Left ventricle myocardium inferior (tissue), 1 donor: ENCODE measurements at places on chromosomes 6 and 20.

DNA sequence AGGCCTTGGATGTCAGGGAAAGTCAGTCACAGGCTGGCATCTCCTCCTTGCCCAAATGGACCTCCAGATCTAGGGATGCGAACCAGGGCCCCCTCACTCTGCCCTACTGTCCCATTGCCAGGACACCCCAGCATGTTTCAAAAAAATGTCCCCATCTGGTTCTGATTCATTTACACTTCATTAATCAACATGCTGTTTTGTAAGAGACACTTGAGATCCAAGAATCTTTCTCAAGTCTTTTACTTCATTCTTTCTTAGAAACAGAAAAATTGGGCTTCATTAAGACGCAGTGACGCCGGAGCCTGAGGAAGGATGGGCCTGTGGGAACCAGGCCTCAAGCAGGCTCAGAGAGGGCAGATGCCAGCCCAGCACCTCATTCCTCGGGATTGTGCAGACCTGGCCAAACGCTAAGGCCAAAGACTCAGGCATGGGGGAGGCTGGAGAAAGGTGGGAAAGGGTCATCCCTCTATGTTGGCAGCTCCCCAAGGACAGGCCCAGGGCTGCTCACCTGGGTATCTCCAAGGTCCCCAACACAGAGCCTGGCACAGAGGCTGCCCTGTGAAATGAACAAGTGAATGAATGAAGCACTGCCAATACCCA, 3.8 kb downstream of the RSPO4 start:
- DNase-seq, result no peak

DNA sequence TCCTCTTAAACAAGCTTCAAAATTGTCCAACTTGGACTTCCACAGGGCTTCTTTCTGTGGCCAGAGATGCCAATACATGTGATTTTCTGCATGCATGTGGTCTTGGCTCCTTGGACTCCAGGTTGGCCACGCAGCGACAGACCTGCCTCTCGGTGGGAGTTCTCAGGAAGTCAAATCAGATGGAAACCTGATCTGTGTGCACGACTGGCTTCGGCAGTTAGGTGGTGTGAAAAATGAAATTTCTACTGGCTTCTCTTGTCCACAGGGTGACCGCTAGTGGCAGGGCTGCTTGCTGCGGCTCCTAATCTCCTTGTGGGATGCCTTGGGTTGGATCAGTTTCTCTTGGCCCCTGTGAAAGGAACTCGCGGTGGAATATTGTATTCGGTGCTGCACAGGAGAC, 57.3 kb downstream of the PHACTR3 start:
- DNase-seq, result no peak

- no peak for DNase-seq
Observed at GRCh38 chr6:27547157-27548075, 74.5 kb upstream of the ZNF184 start.

DNA sequence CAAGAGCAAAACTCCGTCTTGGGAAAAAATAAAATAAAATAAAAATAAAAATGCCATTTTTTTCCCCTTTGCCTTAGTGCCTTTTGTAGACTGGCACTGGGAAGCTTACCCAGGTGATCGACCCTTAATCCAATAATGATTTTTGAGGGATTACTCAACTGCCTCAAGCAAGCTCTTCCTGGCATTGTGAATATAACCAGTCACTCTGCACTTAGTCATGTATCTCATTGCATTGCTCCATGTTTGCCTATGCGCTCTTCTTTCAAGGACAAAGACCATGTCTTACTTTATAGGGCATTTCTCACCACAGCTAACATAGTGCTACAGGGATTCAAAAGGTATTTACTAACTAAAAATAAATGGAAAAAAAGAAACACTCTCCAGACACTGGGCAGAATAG, 13.0 kb downstream of the GFOD1 start:
- DNase-seq, result no peak

DNA sequence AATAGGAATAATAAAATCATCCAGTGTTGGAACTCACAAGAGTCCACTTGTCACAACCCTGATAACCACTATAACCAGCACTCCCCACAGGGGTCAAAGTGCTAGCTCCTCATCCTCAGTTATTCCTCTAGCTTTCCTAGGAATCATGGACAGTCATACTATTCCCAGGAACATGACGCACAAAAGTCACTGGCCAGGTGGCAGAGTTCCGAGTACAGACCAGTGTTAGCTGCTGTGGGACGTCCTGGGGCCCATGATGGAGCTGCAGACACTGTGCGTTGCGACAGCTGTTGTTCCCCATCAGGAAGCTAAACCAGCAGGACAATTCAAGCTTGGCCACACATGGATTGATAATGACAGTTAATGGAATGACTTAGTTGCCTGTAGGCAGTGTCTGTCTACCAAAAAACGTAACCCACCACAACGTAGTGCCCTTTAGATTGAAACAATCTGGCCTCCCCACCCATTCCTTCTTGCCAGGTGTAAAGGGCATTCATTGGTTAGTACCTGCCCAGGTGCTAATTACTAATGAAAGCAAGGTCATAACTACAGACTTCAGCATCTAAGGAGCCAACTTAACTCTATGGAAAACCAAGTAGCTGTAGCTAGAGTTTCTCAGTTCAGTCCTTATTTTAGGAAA, 17.4 kb downstream of the EZR start:
- peak; percentile 70 for DNase-seq

- DNase-seq, result no peak
Observed at GRCh38 chr20:58818586-58819285, 32.0 kb downstream of the GNAS-AS1 start.

DNA sequence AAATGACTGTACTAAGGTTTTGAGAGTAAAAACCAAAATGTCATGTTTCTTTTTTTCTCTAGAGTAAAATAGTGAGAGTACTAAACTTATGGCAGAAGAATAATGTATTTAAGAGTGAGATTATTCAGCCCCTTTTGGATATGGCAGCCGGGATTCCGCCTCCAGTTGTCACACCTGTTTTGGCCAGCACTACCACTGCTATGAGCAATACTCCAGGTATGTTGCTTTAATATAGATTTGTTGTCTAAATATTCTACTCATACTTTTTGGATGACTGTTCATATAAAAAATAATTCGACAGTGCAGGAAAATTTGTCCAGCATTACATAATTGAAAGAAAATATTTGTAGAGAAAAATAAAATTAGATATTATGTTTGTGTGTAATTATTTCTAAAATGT, 59.5 kb downstream of the SCAF8 start:
- no peak for DNase-seq

- peak; percentile 91 for DNase-seq
Observed at GRCh38 chr6:33672808-33673207, 38.7 kb downstream of the UQCC2 start.

DNA sequence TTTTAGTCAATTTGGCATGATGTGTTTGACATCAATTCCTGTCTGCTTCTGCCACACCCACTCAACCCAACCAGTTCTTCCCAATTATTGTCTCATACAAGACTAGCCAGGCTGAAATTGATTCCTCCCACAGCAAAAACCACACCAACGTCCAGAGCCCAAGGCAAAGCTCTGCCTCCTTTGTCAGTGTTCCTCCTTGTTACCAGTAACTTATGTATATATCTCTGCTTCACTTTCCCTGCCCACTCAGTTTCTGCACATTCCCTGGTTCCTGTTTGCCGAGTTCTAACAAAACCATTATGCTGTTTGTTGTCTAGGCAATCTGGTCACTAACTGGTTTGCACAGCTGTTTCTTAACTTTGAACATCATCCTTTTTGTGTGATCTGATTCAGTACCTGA, 547.9 kb upstream of the PTCHD4 start:
- DNase-seq, result no peak

DNA sequence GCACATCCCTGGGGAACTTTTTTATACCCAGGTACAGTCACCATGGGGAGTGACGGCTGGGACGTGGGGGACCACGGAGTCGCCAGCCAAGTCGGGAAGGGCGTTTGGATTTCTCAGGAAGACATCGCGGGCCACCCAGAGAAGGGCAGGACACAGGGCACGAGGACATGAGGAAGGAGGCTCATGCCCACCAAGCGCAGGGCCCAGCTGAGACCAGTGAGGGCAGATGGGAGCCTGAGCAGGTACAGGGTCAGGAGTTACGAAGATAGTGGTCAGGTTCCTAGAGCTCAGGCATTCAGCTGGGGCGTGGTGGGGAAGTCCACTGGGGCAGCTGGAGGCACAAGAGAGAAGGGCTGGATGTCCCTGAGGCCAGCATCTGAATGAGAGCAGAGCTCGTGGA, 74.6 kb downstream of the ZNF133 start:
- DNase-seq, result no peak

DNA sequence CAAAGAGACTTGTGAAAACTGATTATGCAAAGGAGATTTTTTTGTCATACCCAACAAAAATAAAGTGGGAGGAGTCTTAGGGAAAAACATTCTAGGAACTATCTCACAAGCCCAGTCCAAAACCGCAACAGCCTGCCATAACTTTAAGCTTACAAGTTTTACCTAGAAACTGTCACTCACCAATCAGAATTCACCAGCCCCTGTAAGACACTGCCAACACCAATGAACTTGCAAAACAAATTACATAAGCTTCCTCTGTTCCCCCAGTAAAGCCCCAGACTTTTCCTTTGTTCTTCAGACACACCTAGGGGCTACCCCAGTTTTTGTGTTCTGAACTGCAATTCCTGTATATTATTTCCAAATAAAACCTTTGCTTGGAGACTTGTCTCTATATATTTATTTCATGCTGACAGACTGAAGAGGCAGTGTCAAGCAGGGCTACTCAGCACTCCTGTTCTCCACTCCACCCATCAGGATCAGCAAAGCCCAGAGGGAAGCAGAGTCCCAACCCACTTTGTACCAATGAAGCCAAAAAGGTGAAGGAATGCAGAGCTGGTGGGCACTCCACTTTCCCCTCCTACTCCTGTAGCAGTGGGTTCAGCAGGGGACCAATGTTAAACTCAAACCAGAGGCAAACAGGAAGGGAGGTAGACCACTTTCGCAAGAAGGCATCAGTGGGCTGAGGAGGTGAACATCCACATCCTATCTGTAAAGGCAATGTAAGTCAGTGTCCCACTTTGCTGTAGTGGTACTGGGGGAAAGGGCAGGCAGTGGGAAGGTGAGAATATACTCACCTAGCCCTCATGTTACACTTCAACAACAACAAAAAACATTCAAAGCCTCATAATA, 142.5 kb upstream of the RUNX2 start:
- DNase-seq, result no peak

DNA sequence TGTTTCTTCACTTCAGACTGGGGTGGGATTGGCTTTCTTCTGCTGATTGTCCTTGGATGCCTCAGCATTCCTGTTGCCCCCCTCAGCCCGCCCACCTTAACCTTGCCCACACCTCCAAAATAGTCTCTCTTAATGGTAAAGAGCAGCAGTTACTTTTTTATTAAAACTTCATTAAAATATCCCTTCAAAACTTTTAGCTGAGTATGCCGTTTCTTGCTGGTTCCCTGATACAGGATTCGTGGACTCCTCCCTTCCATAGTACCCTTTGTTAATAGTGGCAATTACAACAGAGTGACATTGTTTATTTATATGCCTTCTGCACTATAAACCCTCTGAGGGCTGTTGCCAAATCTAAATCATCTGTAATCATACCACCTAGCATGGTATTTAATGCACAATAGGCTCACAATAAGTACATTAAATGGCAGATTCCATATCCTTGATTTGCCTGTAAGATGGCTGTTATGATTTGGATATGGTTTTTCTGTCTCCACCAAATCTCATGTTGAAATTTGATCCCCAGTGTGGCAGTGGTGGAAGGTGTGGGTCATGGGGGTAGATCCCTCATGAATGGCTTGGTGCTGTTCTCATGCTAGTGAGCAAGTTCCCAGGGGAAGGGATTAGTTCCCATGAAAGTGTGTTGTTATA, 3.5 kb upstream of the MOCS1 start:
- no peak for DNase-seq

DNA sequence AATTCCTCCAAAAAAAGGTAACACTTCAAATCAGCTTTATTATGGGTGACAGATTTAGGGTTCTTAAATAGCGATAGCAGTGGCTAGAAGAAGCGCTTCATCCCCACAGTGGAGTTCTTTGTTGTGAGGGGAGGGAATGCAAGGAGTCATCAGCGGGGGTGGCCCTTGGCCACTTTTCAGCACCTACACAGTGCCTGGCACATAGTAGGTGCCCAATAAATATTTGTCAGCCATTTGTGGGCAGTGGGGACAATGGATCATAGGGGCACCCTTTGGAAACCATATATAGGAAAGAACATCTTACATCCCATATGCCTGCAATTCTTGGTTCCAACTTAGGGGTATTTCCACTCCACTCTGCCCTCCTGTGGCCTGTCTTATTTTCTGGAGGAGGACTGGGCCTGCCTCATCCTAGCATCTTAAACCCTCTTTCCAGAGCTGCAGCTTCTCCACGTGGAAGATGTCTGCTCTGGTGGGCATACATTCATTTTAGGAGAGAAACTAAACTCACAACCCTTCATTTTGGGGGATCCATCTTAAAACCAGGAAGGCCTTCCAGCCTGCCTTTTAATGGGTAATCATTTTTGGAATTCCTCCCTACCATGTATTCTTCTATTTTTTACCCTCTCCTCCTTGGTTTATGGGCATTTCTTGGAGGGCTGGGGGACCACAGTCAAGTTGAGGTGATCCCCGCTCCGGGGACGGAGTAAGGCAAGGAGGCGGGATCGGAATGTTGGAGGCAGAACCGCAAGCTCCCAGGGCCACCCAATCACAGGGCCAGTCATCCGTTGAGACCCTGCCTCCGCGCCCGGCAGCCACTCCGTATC, 2.6 kb upstream of the GPSM3 start:
- DNase-seq, result no peak

GRCh38 chr6:6771964-6772363, 183.4 kb downstream of the LY86 start:
- no peak for DNase-seq

DNA sequence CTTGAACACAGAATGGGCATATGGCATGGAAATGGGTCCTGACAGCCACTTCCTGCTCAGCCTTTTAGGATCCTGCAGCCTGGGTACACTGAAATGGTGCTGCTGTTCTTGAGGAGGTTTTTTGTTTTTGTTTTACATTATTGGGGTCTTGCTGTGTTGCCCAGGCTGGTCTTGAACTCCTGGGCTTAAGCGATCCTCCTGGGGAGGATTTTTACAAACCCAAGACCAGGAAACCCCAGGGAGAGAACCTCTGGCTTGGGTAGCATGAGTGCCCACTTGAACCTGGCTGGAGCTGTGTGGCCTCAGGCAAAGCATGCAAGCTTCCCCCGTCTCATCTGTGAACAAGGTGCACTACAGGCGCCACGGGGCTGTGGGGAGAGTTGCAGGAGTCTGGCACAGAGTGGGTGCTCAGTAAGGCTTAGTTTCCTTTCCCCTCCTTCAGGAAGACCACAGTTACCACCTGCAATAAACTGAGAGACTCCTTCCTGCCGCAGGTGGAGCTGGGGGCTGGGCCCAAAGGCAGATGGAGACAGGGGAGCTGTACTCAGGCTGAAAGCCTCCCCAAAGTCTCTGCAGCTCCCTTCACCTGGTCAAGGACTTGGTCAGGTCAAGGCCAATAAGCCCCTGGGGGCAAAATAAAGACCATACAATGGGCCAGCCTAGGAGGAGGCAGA, 1.8 kb downstream of the SLA2 start:
- DNase-seq, result no peak
